ENCODE measurements at places on chromosomes 16 and 17.

- DNase-seq: no peak
Observed at GRCh38 chr17:35731917-35732805, 722 bp downstream of the RASL10B start.

DNA sequence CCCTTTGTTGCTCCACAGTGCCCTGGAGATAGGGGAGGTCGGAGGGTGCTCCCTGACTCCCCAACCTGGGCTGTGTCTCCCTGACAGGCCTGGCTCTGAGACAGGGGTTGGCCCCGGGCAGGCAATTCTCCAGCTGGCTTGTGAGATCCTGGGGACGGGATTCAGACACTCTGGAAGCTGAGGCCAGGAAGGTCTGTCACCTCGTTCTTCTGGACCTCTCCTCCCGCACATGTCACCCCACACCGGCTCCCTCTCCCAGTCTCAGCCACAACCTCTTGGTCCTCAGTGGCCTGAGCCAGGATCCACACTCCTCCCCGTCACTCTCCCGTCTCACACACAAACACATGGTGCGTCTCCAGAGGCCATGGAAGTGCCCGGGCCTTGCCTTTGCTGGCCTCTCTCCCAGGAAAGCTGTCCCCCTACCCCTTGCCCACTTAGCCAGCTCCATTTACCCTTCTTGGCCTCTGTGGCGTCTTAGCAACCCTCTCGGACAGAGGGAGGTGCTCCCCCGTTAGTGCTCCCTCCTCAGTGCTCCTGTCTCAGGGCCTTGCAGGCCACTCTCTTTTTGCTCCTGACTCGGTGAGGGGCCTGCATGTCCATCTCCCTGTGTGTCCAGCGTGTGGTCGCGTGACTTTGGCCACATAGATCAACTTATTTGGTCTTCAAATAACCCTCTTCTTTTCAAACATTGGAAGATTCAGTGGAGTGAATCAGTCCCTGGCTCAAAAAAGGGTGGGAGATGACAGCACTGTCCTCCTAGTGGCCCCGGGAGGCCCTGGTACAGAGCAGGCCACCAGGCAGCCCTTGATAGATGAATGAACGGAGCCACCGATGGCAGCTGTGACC, 747 bp downstream of the ADGRG3 start:
- no peak for DNase-seq

DNA sequence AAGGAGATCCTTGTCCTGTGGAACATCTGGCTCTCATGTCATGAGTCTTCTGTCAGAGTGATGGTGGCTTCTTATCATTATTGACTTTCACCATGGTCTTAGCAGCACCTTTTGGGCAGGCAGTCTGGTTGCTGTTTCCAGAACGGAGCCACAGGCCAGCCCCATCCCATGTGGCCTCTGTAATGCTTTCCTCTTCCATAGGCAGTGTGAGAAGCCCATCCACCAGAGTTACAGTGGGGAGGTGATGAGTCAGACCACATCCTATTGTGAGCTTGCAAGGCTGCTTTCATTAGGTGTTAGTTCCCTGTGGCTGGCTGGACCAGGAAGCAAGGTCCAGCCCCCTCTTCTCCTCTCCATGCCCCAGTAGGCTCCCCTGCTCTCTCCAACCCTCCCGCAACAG, 30.8 kb upstream of the SPACA3 start:
- peak; percentile 22 for DNase-seq

DNA sequence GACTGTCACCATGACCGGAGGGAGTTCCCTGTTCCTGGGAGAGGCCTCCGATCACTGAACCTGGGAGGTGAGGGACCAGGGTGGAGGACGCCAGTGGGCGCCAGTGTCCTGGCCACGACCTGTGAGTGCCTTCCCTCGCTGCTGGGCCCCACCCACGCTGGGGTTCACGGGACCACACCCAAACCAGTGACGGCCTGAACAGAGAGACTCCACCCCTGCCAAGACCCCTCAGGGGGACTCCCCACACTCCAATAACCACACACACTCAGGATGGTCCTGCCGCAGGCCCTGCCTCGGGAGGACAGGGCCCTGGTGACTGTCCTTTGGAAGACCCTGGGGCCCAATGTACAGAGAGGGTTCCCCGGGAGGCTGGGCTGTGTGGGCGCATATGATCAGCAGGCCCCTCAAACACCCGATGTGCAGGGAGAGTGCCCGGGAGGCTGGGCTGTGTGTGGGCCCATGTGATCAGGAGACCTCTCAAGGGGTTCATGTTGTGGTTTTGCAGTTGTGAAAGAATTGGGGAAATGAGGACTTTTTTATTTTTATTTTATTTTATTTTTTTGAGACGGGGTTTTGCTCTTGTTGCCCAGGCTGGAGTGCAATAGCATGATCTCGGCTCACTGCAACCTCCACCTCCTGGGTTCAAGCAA, 26.6 kb downstream of the TPSD1 start:
- DNase-seq: no peak

GRCh38 chr17:80312621-80313135, 52.0 kb downstream of the RNF213 start:
- no peak for DNase-seq

DNA sequence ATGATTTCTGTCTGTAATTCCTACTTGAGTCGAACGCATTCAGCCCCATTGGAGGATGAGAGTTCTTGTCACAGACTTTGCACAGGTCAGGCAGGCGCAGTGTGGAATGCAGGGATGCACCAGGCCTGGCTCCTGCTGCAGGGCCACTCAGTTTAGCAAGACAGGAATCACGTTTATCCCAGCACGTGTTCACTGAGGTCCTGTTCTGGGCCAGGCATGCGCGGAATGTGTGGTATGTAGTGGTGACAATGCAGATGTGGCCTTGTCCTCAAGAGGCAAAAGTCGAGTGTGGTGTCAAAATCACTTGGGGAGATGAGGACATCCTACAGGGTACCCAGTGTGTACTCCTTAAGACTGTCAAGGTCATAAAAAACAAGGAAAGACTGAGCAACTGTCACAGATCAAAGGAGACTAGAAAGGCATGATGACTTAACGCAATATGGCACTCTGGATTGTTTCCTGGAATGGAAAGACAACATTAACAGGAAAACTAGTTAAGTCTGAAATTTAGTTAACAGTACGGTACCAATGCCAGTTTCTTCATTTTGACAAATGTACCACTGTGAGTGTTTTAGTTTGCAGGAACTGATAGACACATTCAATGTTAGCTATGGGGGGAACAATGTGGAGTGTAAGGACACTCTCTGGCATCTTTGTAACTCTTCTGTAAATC, 121.5 kb upstream of the ADAMTS18 start:
- no peak for DNase-seq

- no peak for DNase-seq
Observed at GRCh38 chr17:819251-819650, 37.1 kb downstream of the MRM3 start.

DNA sequence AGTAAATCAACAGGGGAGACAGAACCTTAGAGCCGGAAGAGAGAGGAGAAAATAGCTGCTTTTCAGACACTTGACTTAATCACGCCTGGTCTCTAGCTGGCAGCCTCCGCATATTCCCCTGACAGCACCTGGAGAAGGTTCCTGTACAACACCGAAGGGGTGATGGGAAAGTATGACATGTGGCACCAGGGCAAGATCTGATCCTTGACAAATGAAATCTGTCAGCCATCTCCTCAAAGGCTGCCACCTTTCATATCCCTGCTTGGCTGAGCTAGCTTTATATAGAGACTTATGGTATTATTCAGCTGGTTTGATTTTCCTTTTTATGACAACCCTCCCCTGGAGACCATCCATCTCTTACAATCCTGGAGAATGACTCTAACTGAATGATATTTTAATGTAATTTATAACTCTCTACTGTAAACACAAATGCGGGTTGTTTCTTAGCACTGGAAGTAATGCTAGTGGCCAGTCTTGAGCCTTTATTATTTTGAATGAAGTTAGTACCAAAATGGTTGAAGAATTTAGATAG, 1205.3 kb upstream of the CDH8 start:
- DNase-seq: no peak

DNA sequence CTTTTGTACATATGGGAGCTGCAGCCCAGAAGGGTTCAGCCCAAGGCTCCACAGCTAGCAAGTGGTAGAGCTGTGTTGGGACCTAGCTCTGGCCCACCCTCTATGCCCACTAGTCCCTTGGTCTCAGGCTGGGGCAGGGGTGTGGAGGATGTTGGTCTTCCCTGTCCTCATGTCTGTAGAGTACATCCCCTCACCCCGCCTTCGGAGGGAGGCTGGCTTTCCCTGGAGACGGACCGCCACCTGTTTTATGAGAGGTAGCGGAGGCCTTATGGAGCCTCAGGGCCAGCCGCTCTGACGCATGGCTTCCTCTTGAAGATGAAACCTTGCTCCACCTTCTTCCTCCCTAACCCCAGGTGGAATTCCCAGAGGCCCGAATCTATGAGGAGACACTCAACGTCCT, 8.4 kb downstream of the TNFAIP1 start:
- no peak for DNase-seq

DNA sequence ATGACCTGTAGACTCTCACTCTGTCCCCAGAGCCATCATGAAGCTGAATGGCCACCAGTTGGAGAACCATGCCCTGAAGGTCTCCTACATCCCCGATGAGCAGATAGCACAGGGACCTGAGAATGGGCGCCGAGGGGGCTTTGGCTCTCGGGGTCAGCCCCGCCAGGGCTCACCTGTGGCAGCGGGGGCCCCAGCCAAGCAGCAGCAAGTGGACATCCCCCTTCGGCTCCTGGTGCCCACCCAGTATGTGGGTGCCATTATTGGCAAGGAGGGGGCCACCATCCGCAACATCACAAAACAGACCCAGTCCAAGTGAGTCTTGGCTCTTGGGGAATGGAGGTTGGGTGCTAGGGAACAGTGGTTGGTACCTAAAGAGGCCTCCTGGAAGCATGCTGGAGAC, 41.0 kb downstream of the IGF2BP1 start:
- DNase-seq: no peak

DNA sequence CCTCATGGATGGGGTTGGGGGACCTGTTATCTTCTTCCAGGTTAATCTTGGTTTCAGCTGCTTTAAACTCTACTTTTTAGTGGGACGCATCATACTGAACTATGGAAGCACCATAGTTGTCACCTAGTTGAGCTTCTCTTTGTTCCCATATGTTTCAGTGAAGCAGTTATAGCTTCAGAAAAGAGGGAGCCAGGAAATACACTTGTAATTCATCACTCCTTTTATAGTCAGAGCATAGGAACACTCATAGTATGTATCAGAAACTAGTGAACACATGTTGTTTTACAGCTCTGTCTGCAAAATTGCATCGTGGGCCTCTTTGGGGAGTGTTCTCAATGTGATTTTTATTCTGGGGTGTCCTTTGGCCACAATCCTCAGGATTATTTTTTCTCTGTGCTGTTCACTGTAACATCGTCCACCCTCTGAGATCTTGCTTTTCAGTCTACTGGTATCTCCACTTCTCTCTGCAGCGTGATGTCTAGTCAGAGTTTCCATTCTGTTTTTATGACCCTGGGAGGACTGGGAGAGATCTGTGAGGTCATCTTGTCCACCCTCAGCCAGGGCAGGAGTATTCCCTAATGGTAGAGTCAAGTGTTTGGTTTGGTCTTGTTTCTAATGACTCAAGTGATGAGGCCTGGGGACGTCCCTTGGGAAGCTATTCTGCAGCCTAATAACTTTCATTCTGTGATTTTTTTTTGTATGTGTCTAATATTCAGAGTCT, 585.4 kb downstream of the WWOX start:
- peak; percentile 50 for DNase-seq

DNA sequence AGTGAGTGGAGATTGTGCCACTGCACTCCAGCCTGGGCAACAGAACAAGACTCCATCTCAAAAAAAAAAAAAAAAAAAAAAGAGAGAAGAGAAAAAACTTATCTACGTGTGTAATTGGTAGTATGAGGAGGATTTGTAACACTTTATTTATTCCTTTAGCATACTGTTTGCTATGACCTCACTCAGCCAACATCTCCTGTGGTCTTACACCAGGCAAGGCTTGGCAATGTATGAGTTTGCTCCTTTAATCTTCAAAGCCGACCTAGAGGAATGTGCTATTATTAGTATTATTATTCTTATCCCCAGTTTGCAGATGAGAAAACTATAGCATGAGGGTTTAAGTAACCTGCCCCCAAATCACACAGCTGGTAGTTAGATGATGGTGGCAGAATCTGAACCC, 35.8 kb upstream of the HAPSTR1 start:
- DNase-seq: peak; percentile 78

DNA sequence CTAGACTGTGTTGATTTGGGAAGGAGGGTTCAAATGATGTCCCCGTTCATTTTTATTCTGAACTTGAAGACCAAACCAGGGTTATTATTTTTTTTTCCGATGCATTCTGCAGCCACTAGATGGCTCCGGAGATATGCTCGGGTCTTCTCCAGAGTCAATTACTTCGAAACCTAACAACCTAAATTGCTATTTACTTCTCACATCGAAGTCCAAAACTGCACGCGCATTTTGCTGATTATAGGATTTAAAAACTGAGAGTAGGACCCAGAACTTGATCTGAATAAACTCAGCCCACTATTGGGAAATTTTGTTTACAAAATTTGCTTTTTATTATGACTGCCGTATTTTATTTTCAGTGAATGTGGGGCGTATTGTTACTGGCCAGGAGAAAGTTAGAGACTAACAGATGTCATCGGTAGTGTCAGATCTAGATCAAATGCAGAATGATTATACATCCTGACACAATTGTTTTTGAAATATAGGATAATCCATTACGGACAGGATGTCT, 263.8 kb downstream of the HS3ST3A1 start:
- peak; percentile 81 for DNase-seq

GRCh38 chr16:68490829-68491575, 42.7 kb upstream of the SMPD3 start:
- DNase-seq: peak; percentile 32

DNA sequence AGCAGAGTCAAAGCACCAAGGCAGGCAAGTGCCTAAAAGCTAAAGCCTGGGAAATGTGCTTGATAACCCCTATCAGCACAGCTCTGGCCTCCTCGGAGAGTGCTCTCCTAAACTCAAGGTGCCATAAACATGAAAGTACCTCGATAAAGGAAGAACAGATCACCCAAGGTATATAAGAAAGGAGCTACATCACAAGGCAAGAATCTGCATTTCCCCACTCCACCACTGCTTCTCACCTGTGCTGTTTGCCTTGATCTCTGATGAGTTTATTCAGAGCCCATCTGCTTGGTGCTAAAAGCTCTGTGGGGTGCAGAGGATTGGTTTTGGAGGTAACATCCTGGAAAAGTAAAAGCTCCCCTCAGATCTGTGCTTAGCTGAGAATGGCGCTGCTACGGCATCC, 449.5 kb upstream of the CDH5 start:
- DNase-seq: no peak

DNA sequence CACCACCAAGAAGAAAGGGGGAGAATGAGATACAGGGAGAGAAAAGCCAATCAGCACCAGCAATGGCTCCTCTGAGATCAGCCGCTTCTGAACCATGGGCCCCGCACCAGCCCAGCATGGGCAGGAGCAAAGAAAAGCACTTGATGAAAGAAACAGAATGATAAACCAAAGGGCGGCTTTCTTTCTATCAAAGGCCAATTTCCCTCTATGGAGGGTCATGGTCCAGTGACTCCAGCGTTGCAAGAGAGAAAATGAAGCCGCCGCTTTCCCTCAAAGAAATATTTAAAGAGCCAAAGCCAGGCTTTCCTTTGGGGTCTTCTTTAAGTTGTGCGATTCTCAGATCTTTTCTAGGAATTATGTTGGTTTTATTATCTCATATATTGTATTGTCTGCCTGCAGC, 84.8 kb upstream of the CACNG5 start:
- no peak for DNase-seq

Data from fibroblast of upper back skin (primary cell).